ENCODE measurements at places on chromosomes 1 and 21. TPM values are rescaled to one million over a fixed set of nuclear protein-coding genes. Genes with fewer than 3 reads are reported as not detected.

GRCh38 chr21:8989261-8989711 is 1532.1 kb upstream of the TPTE start:
- H3K36me3 ChIP-seq = no peaks in the 10 kb centered on the region
- H3K27me3 ChIP-seq = no peaks in the 10 kb centered on the region
- no peak overlapping the region for H3K4me3 ChIP-seq

GRCh38 chr1:212132025-212132424 is 96.5 kb downstream of the DTL start:
- H3K4me3 ChIP-seq = no peak overlapping the region
- no peaks in the 10 kb centered on the region for H3K27me3 ChIP-seq
- no peaks in the 10 kb centered on the region for H3K4me1 ChIP-seq
- peak; percentile 51 for DNase-seq
- no peak overlapping the region for H3K27ac ChIP-seq
- no peaks in the 10 kb centered on the region for H3K36me3 ChIP-seq

DNA sequence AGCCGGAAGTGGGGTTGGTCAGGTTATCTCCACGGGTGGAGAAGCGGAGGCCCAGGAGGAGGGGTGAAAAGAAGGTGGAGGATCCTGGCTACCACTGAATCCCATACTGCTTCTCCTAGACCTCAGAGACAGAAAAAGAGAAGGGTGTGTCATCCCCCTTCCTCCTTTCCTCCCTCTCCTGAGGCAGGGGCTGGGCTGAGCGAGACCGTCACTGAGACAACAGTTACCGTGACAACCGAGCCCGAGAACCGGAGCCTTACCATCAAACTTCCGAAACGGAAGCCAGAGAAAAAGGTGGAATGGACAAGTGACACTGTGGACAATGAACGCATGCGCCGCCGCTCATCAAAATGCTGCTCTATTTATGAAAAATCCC is 42.1 kb upstream of the NBPF3 start:
- no peaks in the 10 kb centered on the region for H3K4me1 ChIP-seq
- H3K27ac ChIP-seq = no peak overlapping the region
- no peaks in the 10 kb centered on the region for H3K36me3 ChIP-seq

- H3K27me3 ChIP-seq = no peaks in the 10 kb centered on the region
- H3K36me3 ChIP-seq = no peaks in the 10 kb centered on the region
- peak within 1 kb of the TSS; percentile 29 for H3K27ac ChIP-seq
- H3K4me1 ChIP-seq = peaks cover 9% of the 10 kb centered on the region
- peak within 1 kb of the TSS; percentile 74 for H3K4me3 ChIP-seq
Observed at GRCh38 chr1:155050560-155051341, at the start of gene ADAM15. ADAM15 (plus strand) TSS chr1:155051316; CDS start chr1:155051387, 71 bp downstream.

DNA sequence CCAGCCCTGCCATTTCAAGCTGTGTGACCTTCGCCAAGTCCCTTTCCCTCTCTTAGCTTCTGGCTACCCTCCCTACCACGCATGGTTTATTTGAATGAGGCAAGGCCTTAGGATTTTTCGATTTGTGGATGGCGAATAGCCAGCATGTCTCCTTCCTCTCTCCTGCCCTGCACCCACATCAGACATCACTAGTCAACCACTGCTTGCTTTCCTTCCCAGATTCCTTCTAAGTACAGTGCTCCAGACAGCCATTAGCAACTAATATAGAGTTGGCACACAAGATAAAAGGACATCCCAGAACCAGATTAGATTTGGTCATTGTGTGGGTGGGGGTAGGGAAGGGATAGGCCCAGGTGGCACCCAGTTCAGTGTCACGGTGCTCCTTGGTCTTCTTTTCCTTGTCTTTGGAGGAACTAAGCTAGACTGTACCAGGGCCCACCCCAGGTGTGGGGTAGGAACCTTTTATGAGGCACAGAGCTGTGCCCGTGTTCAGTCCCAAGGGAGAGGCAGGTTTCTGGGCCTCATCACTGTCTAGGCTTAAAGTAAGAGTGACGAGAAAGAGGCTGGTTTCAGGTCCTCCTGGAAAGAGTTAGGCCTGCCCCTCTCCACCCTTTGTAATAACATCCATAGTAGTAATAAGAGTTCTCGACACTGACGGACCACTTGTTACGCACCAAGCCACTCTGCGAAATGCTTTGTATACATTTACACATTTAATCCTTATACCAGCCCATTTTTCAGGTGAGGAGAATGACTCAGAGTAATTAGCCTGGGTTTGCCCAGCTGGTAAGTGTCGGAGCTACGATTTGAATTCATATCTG is 8.6 kb downstream of the ALPL start:
- no peak overlapping the region for H3K27ac ChIP-seq
- no peaks in the 10 kb centered on the region for H3K4me1 ChIP-seq
- peaks cover 27% of the 10 kb centered on the region for H3K27me3 ChIP-seq
- no peak overlapping the region for H3K4me3 ChIP-seq
- DNase-seq = no peak
- no peaks in the 10 kb centered on the region for H3K36me3 ChIP-seq

- H3K27me3 ChIP-seq = no peaks in the 10 kb centered on the region
- peak overlapping the region; percentile 45 for H3K4me3 ChIP-seq
- DNase-seq = peak; percentile 95
- peaks cover 57% of the 10 kb centered on the region for H3K4me1 ChIP-seq
Observed at GRCh38 chr1:203556047-203556851, 62.3 kb downstream of the OPTC start.

DNA sequence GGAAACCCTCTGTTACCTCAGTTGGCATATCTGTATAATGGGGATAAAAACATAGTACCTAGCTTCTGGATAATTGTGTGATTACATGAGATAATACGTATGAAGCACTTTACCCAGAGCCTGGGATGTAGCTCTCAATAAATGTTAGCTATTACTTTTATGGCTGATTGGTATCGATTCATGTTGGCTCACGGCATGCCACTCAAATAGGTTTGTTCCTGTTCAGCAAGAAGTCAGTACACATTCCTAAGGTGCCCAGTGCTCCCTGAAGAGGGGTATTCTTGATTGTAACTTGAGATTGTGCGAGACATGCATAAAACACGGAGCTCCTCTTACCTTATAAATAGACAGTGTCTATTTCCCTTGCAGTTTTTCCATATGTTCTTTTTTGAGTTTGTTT is 78.5 kb upstream of the GALNT2 start:
- no peaks in the 10 kb centered on the region for H3K4me1 ChIP-seq
- H3K27ac ChIP-seq = no peak overlapping the region
- peaks cover 66% of the 10 kb centered on the region for H3K27me3 ChIP-seq
- no peak for DNase-seq
- H3K4me3 ChIP-seq = no peak overlapping the region
- no peaks in the 10 kb centered on the region for H3K36me3 ChIP-seq

DNA sequence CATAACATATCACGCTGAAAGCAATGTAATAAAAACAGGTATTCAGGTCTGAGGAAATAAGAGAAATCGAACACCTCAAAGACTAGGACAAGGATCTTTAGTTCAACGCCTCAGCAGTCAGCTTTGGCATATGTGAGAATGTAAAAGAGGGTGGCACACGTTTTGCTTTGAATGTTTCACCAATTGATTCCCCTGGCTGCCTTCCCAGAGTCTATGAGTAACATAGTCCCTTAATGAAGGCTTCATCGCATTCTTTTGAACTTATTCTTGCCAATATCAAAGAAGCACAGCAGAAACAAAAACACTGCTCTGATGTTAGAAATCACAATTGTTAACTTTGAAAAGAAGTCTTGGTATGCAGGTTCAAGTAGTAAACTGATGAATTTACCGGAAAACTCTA is 764.8 kb downstream of the ADGRL2 start:
- H3K36me3 ChIP-seq = no peaks in the 10 kb centered on the region
- DNase-seq = peak; percentile 92
- no peaks in the 10 kb centered on the region for H3K27me3 ChIP-seq
- peaks cover 21% of the 10 kb centered on the region for H3K4me1 ChIP-seq

DNA sequence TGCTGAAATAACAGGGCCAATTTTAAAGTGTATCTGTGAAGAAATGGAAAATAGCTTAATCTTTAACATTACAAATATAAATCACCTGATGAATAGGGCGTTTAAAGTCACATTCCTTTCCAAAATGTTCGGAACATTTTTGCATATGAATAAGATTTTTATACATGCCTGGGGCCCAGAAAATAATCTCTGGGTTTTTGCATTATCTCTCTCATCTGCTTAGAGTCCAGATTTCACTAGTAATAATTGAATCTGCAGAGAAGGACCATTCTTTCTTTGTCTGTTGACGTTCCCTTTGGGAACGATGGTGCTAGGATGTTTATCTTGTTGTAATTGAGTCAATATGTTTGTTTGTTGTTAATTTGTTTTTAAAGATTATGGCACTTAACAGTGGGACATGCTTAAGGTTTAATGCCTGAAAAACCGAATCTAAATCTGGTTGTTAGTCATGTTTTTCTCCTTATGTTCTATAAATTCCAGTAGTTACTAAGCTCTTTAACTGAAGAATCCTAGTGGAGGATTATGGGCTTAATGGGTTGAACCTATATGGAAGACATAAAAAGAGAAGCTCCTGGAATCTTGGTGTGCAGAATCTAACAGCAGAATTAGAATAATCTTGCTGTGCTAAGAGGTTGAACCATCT is 140.6 kb downstream of the VPS13D start:
- peaks cover 15% of the 10 kb centered on the region for H3K36me3 ChIP-seq
- H3K27me3 ChIP-seq = no peaks in the 10 kb centered on the region
- H3K27ac ChIP-seq = no peak overlapping the region
- H3K4me1 ChIP-seq = no peaks in the 10 kb centered on the region
- no peak overlapping the region for H3K4me3 ChIP-seq

GRCh38 chr21:25409978-25410377 is 197.3 kb downstream of the MRPL39 start:
- no peak overlapping the region for H3K4me3 ChIP-seq
- no peaks in the 10 kb centered on the region for H3K4me1 ChIP-seq
- no peaks in the 10 kb centered on the region for H3K27me3 ChIP-seq
- H3K27ac ChIP-seq = no peak overlapping the region
- no peak for DNase-seq
- no peaks in the 10 kb centered on the region for H3K36me3 ChIP-seq

- no peaks in the 10 kb centered on the region for H3K27me3 ChIP-seq
- no peaks in the 10 kb centered on the region for H3K36me3 ChIP-seq
- no peaks in the 10 kb centered on the region for H3K4me1 ChIP-seq
- DNase-seq = no peak
- H3K27ac ChIP-seq = no peak overlapping the region
Observed at GRCh38 chr21:26534517-26534916, 38.6 kb downstream of the CYYR1 start.

DNA sequence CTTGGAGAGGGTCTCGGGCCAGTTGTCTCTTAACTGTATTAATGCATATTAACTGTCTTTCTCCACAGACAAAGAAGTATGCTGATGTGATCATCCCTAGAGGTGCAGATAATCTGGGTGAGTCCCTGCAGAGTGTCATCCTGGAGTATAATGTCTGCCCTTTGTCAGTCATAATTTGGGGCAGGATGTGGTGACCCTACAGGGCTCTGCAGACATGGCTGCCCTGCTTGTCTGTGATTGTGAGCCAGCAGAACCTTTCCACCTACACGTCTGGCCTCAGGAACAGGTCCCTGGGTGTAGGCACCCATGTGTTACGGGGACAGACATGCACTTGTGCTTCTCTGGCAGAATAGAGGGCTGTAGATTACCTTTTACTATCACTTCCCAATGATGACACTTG is 78.4 kb downstream of the UCK2 start:
- DNase-seq = no peak
- no peaks in the 10 kb centered on the region for H3K27me3 ChIP-seq
- H3K36me3 ChIP-seq = peaks cover 17% of the 10 kb centered on the region
- H3K27ac ChIP-seq = no peak overlapping the region
- no peak overlapping the region for H3K4me3 ChIP-seq

GRCh38 chr1:172704420-172705210 is 45.7 kb downstream of the FASLG start:
- no peak for DNase-seq
- H3K4me1 ChIP-seq = peaks cover 5% of the 10 kb centered on the region
- no peak overlapping the region for H3K27ac ChIP-seq
- no peak overlapping the region for H3K4me3 ChIP-seq

DNA sequence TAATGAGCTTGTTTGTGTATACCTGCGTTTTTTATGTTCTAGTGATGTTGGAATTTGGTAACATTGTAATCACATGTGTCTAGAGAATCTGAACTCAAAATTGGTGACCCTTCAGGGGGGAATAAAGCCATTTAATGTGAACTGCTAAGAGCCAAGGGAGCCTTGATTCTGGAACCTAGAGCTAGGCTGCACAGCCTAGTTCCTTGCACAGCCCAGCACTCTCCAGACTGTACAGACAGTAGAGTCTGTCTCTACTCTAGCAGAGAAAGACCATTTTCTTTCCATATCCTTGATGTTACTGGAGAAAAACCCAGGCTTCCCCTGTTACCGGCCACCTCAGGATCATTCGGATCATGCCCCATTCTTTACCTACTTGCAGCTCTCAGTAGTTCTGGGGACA is 8.6 kb downstream of the ARV1 start:
- no peak for DNase-seq
- peaks cover 3% of the 10 kb centered on the region for H3K36me3 ChIP-seq
- H3K27ac ChIP-seq = no peak overlapping the region
- H3K4me3 ChIP-seq = no peak overlapping the region

Gene MSH4
- not detected for total RNA-seq

DNA sequence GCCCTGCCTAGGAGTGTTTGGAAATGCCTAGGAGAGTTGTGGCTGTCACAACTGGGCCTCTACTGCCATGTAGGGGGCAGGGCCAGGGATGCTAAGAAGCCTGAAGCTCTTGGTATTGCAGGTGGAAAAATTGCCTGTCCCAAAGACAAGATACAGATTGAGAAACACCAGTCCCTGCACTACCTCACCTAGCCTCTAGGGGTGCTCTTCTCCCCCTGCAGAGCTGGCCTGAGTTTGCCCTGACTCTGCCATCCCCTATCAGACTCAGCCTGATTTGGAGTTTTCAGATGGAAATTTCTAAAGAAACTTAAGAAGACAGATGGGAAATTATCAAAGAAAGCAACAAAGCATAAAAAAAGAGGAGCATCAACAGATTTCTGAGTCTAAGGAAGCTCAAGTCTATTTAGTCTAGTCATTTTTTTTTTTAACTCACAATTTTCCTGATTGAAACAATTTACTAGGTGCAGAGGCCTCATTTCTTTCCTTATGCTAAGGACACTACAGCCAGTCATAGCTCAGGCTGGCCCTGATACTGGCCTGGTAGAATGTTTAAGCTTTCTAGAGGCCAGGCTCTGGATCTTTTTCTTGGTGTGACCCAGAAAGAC is 61.4 kb upstream of the LRRN2 start:
- H3K4me3 ChIP-seq = no peak overlapping the region
- no peaks in the 10 kb centered on the region for H3K4me1 ChIP-seq
- peaks cover 29% of the 10 kb centered on the region for H3K27me3 ChIP-seq
- no peaks in the 10 kb centered on the region for H3K36me3 ChIP-seq
- peak; percentile 61 for DNase-seq
- no peak overlapping the region for H3K27ac ChIP-seq

DNA sequence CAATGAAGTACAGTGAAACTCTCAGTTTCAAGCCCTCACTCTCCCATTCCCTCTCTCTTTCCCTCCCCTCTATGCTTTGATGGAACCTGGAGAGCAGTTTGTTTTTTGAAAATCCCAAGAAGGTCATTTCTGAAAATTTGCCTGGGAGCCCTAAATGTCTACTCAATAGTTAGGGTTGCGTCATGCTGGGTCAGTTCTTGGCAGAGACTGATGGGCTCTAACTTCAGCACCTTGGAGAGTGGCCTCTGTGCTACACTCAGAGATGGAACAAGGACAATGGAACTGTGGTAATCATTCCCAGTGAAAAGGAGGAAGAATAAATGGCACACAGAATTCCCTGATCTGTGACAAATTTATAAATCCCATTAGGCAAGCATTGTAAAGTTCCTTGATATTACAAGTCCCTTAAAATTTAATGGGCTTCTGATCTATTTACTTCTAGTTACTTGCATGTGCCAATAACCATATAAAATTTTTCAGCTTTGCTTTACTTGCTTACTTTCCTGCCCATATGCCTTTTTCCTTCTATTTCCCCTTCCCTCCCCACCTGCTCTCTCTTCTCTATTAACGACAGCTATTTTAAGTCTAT is 182.9 kb upstream of the KCND3 start:
- H3K4me1 ChIP-seq = no peaks in the 10 kb centered on the region
- no peak overlapping the region for H3K4me3 ChIP-seq
- no peaks in the 10 kb centered on the region for H3K27me3 ChIP-seq
- H3K36me3 ChIP-seq = no peaks in the 10 kb centered on the region
- DNase-seq = peak; percentile 72

Gene MNDA
- not detected for total RNA-seq
